ENCODE measurements at places on chromosomes 5 and 9. TPM values are rescaled to one million over a fixed set of nuclear protein-coding genes. Genes with fewer than 3 reads are reported as not detected.

NEUROG1 gene
- total RNA-seq, result not detected

AQP7 gene
- total RNA-seq, result 0.07 TPM

OTULINL gene
- total RNA-seq, result 0.05 TPM

TARS1 gene
- total RNA-seq, result 159 TPM

Data from mammary microvascular endothelial cell (primary cell).